ENCODE measurements at places on chromosomes 13 and 19. TPM values are rescaled to one million over a fixed set of nuclear protein-coding genes. Genes with fewer than 3 reads are reported as not detected.
A peak's percentile ranks its signal among the peaks of the same experiment; 100 is the strongest.

DNA sequence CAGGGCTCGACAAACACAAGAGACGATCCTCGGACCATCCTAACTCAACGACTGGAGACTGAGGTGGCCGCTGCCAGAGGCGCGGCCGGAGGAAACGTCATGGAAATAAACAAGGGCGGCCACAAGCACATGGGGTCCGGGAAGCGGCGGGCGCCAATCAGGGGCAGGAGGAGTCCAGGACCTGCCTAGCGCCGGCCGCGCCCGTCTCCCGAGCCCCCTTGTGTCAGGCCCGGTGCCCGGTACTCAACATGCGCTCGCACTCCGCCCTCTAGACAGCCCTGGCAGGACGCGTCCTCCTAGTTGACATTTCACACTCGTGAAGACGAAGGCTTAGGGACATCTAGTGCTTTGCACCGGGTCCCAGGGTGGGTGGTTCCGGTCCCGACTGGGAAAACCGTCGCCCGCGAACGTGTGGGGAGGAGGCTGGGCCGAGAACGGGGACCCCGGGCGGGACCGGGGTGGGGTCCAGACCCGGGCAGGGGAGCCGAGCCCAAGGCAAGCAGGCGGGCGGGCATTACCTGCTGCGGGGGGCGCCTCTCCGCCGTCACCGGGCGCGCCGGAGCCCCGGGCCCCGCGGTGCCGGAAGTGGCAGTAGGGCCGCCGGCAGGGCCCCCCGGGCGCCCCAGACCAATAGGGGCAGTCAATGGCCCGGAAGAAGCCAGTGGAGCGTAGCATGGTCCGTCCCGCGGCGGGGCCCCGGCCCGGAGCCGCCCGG is 442 bp downstream of the REXO1 start:
- H3K4me1 ChIP-seq: peaks cover 50% of the 10 kb centered on the region
- no peak for DNase-seq
- H3K36me3 ChIP-seq: peaks cover 12% of the 10 kb centered on the region
- peak overlapping the region; percentile 95 for H3K27ac ChIP-seq
- H3K4me3 ChIP-seq: peak overlapping the region; percentile 86
- H3K27me3 ChIP-seq: no peaks in the 10 kb centered on the region

DNA sequence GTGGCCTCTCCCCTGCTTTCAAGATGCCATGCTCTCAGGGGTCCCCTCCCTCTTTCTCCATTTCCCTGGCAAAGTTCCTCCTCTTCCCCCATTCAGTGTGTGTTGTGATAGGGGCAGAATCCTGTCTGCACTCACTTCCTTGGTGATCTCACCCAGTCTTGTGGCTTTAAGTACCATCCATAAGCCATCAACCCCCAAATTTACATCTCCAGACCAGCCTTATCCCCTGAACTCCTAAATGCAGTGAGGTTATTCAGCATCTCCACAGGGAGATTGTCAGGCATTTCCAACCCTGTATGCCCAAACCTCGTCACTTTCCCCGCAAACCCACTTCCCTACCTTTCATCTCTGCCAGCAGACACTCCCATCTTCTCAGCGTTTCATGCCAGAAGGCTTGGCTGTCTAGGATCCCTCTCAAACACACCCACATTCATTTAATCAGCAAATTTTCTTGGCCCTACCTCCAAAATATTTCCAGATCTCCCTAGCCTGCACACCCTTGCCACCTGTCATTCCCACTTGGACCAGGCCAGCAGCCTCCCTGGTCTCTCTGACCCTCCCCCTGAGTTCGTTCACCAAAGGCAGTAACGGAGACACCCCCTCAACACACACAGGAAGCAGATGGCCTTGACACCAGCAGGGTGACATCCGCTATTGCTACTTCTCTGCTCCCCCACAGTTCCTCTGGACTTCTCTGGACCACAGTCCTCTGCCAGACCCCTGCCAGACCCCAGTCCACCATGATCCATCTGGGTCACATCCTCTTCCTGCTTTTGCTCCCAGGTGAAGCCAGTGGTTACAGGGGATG is at the start of gene HCST:
Gene HCST, plus strand, starts transcription at position 676 of the 808 bp plus-strand sequence. Its CDS starts 65 bp downstream, at position 741.
- H3K27ac ChIP-seq: peak within 1 kb of the TSS; percentile 97
- H3K27me3 ChIP-seq: no peaks in the 10 kb centered on the region

- no peaks in the 10 kb centered on the region for H3K27me3 ChIP-seq
- H3K36me3 ChIP-seq: no peaks in the 10 kb centered on the region
- peak; percentile 29 for DNase-seq
Measured at GRCh38 chr13:79423801-79424642, 18.0 kb upstream of the RBM26 start.

- no peak overlapping the region for H3K4me3 ChIP-seq
- H3K27me3 ChIP-seq: peaks cover 2% of the 10 kb centered on the region
- DNase-seq: peak; percentile 38
Measured at GRCh38 chr13:108961542-108962125, 332.2 kb downstream of the MYO16 start.

- H3K27me3 ChIP-seq: no peaks in the 10 kb centered on the region
- peak; percentile 7 for DNase-seq
Measured at GRCh38 chr19:43984687-43985000, 656 bp downstream of the ZNF155 start.

DNA sequence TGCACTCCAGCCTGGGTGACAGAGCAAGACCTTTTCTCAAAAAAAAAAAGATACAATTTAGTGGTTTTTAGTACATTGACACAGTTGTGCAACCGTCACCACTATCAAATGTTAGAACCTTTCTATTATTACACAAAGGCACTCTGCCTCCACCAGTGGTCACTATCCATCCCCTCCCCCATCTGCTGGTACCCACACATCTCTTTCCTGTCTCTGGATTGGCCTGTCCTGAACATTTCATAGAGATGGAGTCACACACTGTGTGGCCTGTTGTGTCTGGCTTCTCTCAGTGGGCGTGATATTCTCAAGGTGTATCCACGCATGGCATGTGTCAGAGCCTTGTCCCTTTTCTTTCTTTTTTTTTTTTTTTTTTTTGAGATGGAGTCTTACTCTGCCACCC is 11.2 kb downstream of the KDM4B start:
- no peak for DNase-seq
- H3K27ac ChIP-seq: no peak overlapping the region
- no peak overlapping the region for H3K4me3 ChIP-seq
- peaks cover 4% of the 10 kb centered on the region for H3K36me3 ChIP-seq

- H3K27ac ChIP-seq: peak overlapping the region; percentile 92
- H3K4me1 ChIP-seq: peaks cover 56% of the 10 kb centered on the region
- DNase-seq: no peak
- no peaks in the 10 kb centered on the region for H3K27me3 ChIP-seq
Measured at GRCh38 chr13:110914081-110914330, 863 bp downstream of the ANKRD10 start.

The NALCN gene
- total RNA-seq: not detected

The ZNF536 gene
- not detected for total RNA-seq

The PGLYRP2 gene
- total RNA-seq: not detected
